ENCODE measurements at places on chromosomes 7 and 10.

GRCh38 chr10:122845783-122846332 lies at the start of gene CUZD1:
Gene CUZD1, minus strand, starts transcription at chr10:122845857. Its CDS starts 14 bp downstream, at chr10:122845843.
- DNase-seq: no peak

GRCh38 chr10:86651631-86652331 lies 2.6 kb upstream of the OPN4 start:
- no peak for DNase-seq

DNA sequence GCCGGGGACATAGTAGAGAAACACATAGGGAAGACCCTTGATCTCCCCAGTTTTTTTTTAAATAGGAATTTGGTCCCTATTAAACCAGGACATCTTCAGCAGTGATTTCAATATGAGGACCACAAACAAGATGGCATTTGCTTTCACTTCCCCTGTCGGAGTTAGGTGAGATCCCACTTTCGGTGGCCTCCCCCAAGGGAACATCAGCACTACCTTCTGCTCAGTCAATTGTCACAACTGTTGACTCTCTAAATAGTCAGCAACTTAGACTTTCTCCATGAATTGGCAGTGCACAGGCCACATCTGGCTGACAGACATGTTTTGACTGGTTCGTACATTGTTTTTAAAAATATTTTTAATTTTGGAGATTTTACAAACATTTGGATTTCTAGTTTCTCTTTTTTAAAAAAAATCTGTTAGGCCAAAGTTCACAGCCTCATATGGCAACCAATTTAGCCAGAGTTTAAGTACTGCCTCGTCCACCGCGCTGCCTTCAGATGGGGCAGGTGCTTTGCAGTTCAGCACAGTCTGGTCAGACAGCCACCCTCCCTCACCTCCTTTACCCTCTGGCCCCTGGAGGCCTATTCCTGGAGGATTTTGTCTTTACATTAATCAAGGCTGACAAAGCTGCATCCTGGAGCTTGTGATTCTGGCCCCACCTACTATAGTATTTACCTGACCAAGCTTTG lies 139.2 kb upstream of the PRR15 start:
- no peak for DNase-seq

DNA sequence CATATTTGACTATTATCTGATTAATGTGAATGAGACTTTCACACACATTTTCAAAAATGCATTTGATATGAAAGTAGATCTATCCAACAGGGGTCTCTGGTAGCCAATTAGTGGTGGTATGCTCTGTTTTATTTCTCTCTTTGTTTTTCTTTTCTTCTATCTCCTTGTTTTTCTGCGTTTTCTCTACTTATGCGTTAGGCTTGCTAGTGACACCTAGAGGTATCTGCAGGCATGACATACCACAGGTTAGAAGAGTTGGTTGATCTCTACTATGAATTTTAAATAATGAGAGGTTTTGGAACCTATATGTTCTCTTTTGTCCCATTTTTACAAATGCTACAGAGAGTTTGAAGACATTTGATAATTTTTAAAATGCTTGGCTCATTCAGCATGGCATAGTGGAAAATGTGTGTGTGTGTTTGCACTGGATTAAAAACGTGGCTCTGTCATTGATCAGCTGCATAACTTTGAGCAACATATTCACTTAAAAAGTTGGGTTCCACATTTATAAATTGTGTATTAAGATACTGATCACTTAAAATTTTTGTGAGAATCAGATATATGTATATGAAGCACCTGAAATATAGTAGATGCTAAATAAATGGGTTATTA lies 28.1 kb upstream of the PLXDC2 start:
- no peak for DNase-seq

- no peak for DNase-seq
Measured at GRCh38 chr7:75991531-75992082, 2.8 kb downstream of the TMEM120A start.

- no peak for DNase-seq
Measured at GRCh38 chr10:112810711-112811151, 139.3 kb upstream of the TCF7L2 start.

DNA sequence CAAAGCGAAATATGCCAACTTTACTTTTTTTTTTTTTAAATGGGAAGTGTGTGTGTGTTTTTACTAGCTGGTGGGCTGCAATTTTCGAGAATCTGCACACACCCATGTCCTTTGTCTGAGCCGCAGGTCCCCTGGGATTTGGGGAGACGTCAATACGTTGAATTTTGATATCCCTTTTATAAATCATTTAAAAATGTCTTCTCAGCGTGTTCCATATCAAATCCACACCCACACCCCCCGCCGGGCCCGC lies 404 bp upstream of the FMC1 start:
- no peak for DNase-seq
